ENCODE measurements at places on chromosomes 6 and 20. TPM values are rescaled to one million over a fixed set of nuclear protein-coding genes. Genes with fewer than 3 reads are reported as not detected.

- no peak for DNase-seq
Observed at GRCh38 chr20:63431944-63432343, 40.5 kb downstream of the KCNQ2 start.

DNA sequence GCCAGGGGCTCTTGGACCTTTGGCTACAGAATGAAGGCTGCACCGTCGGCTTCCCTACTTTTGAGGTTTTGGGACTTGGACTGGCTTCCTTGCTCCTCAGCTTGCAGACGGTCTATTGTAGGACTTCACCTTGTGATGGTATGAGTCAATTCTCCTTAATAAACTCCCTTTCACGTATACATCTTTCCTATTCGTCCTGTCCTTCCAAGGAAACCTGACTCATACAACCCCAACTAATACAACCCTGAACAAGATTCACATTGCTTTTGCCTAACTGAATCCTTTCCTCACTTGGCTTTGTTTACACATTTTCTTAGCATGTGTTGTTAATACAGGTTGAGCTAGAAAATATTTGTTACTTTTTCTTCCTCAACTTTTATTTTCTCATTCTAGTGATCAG is 21.9 kb downstream of the TBXT start:
- DNase-seq: no peak

- no peak for DNase-seq
Observed at GRCh38 chr20:31974951-31975487, 7.1 kb downstream of the XKR7 start.

DNA sequence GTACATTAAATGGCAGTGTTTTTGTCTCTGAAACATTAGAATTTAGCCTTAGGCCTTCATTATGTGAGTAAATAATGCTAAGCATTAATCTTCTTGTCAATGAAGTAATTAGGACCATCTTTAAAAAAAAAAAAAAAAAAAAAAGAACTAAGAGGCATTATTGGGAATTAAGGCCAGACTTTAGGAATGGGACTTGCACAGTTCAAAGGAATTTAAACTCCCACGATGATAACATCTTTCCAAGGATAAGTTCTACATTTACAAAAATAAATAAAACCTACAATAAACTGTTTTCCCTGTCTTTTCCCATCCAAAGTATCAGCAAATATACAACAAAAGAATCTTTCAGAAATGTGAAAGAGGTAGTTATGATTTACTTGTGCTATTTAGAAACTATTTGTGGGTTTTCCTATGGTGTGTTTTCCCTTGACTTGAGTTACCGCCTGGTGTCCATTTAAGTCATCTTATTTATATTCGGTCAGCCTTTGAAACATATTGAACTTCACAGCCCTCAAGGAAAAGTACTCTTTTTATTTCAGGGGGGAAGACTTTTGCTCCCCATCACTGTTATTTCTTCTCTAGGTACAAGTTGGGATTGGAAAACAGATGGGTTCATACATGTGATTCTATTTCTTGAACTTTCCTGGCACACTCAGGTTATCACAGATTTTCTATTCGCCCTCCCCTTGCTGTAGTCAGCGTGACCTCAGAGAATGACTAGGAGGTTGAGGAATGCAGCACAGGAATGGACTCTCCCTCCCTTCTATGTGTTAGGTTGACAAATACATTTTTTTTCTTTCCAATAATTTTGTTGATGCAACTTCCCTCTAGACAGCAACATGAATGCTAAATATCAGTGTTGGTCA is 13.6 kb downstream of the STMND1 start:
- no peak for DNase-seq

DNA sequence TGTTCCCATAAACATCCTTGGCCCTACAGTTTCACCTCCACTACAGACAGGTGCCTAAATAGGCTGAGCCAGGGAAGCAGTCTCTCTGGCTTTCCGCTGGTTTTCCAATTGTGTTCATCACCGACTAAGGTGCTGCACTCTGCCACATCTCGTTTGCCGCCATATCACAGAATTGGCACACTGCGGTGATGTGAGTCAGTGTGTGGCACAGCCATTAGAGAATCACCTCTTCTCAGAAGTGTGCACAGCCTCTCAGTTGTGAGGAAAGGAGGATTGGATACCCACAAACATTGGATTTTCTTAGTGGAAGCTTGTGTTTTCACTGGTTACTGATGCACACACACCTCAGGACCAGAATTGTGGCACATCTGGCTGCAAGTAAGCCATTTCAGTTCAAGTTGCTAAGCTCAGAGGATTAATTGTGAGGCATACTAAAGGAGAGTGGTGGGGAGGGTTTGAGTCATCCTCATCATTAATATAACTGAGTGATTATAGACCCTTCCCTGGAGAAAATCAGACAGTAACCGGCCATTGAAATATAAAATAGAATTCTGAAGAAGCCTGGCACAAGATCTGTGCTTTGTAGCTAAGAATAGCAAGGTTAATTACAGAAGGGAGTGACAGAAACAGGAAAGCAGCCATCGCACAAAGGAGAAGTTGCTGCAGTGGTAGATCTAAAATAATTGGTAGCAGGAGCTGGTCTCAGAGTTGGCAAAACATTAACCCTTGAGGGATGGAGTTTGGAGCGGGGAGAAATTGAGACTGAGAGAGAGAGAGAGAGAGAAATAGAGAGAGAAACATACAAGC is 506.9 kb downstream of the LMBRD1 start:
- no peak for DNase-seq

- DNase-seq: no peak
Observed at GRCh38 chr6:144467921-144468320, 182.8 kb downstream of the UTRN start.

DNA sequence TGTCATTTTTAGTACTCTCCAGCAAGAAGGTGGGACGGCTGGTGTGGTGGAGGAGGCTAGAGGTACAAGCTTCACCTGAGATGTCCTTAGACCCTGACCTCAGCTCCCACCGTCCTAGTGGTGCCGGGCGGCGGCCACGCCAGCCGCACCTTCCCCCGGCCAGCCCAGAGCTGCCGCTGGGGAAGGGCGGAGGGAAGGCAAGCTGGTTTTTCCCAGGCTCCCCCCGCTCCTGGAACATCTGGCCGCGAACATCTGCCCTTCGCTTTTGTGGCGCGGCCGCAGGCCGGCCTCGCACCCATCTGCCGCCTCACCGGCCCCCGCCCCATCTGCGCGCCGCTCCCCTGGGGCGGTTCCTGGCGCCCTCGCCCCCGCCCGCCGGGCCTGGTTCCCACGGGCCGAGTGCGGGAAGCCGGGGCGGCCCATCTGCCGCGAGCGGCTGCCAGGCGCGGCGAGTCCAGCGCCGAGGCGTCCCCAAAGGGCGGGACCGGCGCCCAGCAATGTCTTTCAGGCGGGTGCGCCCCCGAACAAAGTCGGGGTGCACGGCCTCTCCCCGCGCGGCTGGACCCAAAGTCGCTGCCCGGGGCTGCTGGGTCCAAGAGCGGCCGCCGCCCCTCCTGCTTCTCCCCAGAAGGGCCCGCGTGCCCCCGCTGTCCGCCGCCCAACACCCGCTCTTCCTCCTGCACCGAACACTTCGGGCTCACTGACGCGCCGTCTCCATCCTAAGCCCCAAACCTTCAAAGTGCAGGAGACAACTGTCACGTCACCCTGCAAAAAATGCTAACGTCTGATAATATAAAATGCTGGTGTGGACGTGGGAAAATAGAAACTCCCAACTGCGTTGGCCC is 17.3 kb upstream of the ID1 start:
- DNase-seq: peak; percentile 87

- no peak for DNase-seq
Observed at GRCh38 chr6:152461556-152461955, 175.6 kb downstream of the SYNE1 start.

DNA sequence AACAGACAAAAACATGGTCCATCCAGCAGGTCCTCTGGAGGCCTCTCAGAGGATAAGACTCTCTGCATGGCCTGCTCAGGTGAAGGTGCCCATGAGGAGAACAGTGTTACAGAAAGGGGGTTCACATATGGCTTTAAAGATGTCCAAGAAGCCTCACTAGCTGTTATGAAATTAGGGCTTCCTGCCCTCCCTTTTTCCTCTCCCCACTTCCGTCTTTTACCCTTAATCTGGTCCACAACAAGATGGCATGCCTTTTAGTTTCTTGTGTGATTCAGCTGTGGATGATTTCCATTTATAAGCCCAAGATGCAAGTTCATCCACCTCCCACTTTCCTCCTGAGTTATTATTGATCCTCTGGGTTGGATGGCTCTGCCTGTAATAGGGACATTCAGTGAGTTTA is 14.0 kb downstream of the GCNT2 start:
- no peak for DNase-seq

DNA sequence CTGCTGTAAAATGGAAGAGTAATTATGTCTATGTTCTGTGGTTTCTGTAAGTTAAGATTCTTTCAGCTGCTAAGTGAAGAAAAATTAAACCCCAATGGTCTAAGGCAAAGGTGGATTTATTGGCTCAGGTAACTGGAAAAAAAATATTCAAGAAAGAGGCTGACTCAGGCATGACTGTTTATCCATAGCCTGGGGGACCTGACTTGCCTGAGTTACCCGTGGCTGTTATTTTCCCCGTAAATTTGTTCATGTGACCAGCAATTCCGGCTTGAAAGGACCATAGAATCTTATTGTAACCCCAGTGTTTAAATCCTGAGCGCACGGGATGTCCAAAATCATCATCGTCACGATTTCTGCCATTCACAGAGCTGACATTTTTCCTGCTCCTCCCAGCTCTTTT is 32.3 kb upstream of the SULF2 start:
- no peak for DNase-seq

GRCh38 chr6:20210158-20210557 is 2.1 kb downstream of the MBOAT1 start:
- DNase-seq: no peak

DNA sequence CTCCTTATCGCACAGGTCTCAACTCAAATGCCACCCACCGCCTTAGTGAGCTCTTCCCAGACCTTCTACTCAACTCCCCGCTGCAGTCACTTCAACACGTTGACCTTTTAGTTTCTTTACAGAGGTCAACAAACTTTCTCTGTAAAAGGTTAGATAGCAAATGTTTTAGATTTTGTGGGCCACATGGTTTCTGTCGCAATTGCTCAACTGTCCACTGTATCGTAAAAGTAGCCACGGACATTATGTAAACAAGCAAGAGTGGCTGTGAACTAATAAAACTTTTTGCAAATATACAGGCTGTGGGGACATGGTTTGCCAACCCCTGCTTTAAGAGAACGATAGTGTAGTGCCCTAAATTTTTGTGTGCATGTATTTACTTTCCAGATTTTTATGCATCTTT is 247.6 kb upstream of the TSHZ2 start:
- no peak for DNase-seq

DNA sequence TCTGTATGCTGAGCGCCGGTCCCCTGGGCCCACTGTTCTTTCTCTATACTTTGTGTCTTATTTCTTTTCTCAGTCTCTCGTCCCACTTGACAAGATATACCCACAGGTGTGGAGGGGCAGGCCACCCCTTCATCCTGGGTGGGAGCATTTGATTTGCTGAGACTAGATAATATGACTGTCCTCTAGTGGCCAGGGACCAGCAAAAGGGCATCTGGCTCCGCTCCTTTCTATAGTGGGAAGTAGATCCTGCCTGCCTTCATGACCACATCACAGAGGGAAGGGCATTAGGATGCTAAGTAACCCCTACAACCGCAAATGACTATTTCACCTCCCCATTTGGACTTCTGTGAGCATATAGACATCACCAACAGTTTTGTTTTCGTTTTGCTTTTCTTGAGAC is 64.5 kb downstream of the TRMT6 start:
- no peak for DNase-seq

- peak; percentile 94 for DNase-seq
Observed at GRCh38 chr6:169190144-169190584, 63.5 kb downstream of the THBS2 start.

- DNase-seq: peak; percentile 62
Observed at GRCh38 chr6:160431226-160431625, 83.0 kb downstream of the SLC22A3 start.

GRCh38 chr20:3248993-3249347 is 10.0 kb upstream of the SLC4A11 start:
- no peak for DNase-seq

DNA sequence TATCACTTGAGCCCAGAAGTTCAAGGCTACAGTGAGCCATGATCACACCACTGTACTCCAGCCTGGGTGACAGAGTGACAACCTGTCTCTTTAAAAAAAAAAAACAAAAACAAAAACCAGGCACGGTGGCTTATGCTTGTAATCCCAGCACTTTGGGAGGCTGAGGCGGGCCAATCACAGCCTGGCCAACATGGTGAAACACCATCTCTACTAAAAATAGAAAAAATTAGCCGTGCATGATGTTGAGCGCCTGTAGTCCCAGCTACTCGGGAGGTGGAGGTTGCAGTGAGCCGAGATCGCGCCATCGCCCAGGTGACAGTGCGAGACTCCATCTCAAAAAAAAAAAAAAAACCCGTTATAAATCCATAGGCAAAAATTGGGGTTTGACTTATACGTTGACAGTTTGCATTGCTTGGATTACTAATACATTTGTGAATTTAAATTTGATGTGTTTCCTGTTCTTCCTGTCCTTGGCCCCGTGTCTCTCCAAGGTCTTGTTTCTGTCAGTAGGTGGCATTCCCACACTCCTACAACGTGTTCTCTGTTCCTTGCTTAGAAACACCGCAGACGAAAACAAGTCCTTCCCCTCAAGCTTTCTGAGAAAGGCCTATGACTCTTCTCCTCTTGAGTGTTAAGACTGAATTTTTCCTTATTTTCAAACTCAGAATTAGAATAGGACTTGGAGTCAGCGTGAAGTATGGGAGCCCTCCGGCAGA is 147.0 kb downstream of the DTNBP1 start:
- DNase-seq: no peak

DNA sequence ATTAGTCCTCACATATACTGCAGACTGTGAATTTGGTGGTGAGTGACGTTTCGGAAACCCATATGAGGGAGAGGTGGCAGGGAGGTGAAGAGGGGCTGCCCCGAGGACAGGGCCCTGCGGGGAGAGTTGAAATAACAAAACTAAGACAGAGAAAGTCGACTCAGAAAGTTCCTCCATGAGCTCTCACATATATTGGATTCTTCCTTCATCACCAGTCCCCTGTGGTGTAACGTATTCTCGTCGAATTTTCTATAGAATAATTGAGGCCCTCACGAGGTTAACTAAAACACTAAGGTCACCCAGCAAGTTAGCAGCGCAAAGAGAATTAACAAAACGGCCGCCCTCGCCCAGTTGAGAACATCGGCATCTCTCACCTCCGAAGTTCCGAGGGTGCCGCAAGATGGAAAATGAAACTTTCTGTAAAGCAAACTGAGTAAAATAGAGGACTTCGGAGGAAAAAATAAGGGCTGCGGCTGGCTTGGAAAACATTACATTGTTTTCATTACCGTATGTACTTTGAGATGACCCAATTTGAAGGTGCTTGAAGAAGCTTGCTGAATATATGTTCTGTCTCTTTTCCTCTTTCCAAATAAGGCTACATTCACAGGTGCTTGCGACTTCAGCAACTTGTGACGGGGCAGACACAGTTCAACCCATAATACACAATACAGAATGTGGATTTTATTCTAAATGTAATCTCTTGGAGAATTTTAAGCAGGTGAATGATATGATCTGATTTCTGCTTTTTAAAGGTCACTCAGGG is 490.9 kb upstream of the JARID2 start:
- no peak for DNase-seq

GRCh38 chr6:55669028-55669427 is 90.0 kb upstream of the HMGCLL1 start:
- no peak for DNase-seq

The LRRN4 gene
- total RNA-seq: 0.77 TPM

The GGTLC1 gene
- not detected for total RNA-seq

The PHACTR3 gene
- 8.4 TPM for total RNA-seq

The CAPN11 gene
- total RNA-seq: not detected

The MTFR2 gene
- 1.2 TPM for total RNA-seq

The RCAN2 gene
- 127 TPM for total RNA-seq

The CASS4 gene
- total RNA-seq: 0.56 TPM

The SIRPA gene
- total RNA-seq: 40.5 TPM

The HCRTR2 gene
- total RNA-seq: not detected

The FRMD1 gene
- total RNA-seq: 0.31 TPM

The C6orf141 gene
- total RNA-seq: 0.44 TPM

The USP49 gene
- 2.5 TPM for total RNA-seq

The ADGB gene
- total RNA-seq: not detected

The HNF4A gene
- total RNA-seq: not detected

Measured in right cardiac atrium (tissue), 5 donors.